ENCODE measurements at places on chromosomes 3 and 15.

- peak; percentile 38 for DNase-seq
These were observed 76.6 kb upstream of the SNRPN start for GRCh38 chr15:24878153-24878552.

DNA sequence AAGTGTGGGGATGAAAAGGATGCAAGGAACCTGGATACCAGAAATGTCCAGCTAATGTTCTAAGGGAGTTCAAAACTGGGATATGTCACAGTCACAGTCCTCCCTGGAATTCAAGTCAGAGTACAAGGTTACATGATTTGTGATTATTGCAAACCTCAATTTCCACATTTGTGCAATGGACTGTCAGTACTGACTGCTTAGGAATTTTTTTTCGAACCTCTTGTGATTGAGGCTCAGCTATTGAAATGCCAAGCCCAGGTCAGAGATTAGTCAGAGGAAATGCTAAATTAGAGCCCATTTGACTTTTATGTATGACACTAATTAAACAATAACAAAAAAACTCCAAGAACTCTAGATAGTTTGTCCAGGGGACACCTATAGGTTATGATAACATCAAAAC is 210.2 kb downstream of the THSD4 start:
- no peak for DNase-seq

GRCh38 chr15:95868970-95869369 is 461.5 kb upstream of the NR2F2 start:
- no peak for DNase-seq

DNA sequence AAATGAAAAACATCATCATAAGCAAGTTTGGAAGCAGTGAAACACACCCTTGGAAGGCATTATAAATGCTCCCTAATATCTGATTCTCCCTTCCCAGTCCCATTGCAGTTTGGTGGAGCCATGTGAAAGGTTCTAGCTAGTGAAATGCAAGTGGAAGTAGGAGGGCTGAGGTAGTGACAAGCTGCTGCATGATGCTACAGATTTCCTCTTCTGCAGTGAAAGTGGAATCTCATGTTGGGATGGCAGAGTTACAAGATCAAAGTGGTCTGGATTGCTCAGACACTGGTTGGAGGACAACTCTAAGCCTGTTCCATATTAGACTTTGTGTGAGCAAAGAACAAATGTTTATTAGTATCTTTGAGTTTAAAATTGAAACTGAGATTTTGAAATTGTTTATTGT is 3.3 kb upstream of the PDCD6IP start:
- DNase-seq = no peak

DNA sequence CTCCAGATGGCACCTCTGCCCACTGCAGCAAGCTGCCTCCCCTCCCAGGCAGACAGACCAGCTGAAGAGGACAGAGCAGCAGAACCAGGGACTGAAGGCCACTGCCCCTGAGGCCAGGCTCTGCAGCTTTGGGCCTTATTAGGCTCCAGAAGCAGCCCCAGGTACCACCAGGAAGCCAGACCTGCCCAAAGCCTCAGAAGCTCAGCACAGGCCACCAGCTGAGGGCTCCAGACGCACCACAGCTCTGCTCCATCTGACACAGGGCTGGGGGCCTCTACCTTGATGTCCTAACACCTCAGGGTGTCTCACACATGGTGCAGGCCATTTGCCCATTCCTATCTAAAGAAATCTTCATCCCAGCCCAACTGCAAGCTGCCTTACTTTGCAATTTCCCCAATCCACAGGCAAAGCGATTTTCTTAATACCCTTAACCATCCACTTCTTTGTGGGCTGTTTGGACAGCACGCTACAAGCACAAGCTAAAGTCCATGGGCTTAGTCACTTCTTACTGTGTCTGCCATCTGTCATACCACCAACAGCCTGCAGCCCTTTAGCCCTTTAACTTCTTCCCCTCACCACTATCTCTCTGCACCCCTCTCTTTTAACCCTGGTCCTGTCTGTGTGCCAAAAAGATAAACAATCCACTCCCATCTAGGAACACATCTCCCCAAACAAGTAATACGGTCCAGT is 112.1 kb downstream of the IQSEC1 start:
- no peak for DNase-seq

DNA sequence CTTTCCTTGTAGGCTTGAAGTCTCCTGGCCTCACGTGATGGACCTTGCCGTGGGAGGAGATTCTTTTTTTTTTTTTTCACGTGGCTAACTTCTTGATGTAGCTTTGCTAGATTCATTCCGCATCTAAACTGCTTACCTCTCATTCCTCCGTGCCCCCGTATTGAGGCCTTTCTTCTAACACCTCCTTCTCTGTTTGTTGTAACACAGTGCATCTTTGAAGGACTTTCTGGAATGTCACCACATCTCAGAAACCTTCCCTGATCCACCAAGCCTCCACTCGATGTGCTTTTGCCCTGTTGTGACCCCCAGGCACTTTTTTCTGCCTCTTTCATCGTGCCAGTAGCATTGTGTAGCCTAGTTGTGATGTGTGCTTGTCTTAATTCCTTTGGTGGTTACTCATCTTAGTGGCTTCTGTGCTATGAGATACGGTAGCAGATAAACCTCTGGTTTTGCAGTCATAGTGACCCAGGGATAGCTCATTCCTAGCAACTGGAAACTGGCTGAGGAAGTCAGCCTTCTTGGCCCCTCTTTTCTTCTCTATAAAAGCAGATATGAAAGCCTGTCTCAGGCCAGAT is 1.6 kb upstream of the BNC1 start:
- DNase-seq = no peak

GRCh38 chr3:32432711-32433530 is 41.3 kb downstream of the CMTM7 start:
- no peak for DNase-seq
